A673 (cell line): ENCODE measurements at places on chromosomes 2 and 18. TPM values are rescaled to one million over a fixed set of nuclear protein-coding genes. Genes with fewer than 3 reads are reported as not detected.
A peak's percentile ranks its signal among the peaks of the same experiment; 100 is the strongest.

DNA sequence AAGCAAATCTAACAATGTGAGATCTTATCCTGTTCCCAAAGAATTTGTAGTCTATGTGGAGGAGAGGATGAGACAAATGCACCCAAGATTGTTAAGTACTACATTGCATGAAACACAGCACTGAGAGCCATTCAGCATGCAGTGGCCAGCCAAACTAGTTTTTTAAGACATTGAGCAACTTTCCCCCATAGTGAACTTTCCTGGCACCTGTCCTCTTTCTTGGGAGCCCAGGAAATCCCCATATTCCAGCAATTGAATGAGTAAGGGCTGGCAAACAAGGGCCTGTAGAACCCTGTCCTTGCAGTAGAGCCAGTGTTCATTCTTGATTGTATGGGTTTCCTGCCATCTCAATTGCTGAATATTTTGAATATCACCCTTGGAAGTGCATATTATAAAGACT, 58.8 kb upstream of the FIGN start:
- no peak for DNase-seq

DNA sequence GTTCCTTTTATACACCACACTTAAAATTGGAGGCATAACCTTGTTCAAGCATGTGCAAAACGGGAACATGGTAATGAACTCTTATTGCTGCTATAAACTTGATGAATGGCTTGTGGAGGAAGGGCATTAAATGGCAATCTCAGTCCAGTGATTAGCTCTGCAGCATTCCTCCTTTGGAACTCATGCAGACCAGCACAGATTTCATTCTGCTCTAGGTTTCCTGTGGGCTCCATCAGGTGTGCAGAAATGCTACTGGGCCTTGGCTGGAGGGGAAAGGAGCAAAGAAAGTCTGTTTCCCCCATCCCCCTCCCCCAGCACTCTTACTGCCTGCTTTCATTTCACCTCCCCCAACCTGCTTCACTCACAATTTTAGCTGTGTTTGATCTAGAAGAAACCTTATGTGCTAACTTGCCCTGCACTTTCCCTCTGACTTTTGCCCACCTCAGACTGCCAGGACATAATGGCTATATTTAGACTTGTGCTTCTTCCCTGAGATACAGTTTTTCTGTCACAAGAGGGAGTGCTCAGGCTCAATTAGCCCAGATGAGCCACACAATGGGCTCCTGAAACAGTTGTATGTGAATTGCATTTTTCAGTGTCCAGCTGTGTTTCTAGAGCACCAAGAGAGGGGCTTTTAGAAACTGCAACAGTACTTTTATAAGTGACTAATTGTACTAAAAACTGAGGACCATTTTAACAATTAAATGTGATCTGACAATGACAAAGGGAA, 109.8 kb downstream of the FSHR start:
- DNase-seq = peak; percentile 35

GRCh38 chr2:21015281-21015645, 28.6 kb downstream of the APOB start:
- DNase-seq = no peak

The COX7A2L gene
- total RNA-seq = 85.2 and 85.4 TPM in 2 replicates

The SLC40A1 gene
- 1.5 and 1.9 TPM in 2 replicates for total RNA-seq

The KLHL30 gene
- total RNA-seq = 0.09 TPM in 1 of 2 replicates, not detected in the other

DNA sequence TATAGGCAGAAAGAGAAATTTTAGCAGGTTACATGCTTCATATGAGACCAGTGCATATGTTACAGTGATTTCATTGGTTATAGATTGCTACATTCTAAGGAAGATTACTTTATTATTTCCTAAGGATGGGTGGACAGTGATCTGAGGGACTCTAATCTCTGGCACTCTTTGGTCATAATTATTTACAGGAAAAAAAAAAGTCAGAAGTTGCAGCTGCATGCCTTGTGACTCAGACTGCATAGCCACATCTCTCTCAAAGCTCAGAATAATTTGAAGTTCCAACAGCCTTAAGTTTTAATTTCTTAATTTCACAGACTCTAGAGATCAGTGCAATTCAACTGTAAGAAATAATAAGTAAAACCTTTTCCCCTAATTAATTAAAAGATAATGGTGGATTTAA, 27.1 kb upstream of the BARD1 start:
- DNase-seq = no peak

The BOLL gene
- not detected in 2 replicates for total RNA-seq

DNA sequence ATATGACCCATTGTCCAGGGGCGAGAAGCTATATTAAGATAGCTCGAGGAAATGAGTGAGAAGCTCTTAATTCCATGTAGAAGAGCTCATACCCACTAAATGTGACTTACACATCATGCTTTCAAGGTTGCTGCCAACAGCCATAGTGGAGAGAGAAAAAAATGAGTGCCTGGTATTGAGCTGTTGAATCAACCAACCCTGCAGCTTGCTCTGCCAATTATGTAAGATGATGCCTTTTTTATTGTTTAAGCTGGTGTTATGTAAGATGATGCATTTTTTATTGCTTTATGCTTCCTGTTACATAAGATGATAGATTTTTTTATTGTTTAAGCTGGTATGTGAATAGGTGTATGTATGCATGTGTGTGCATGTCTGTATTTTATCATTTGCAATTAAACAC, 228.2 kb downstream of the CCDC178 start:
- DNase-seq = no peak

The MBD2 gene
- total RNA-seq = 79.7 and 86.7 TPM in 2 replicates

The HDAC4 gene
- 36.0 and 40.0 TPM in 2 replicates for total RNA-seq

DNA sequence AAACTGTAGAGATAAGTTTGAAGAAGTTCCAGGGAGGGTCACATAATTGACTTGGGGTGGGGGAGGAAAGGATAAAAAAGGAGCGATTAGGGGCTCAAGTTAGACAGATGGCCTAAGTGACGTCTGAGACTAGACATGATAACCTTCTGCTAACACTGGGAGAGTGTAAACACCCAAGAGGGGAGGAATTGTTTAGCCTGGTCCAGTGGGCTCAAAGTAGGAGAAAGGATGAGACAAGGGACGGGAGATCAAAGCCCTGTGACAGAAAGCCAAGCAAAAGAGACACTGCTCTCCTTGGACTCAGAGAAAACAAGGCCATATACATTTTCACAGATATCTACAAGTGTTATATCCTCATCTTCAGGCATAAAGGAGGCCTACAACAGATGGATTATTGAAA, 45.5 kb upstream of the IHH start:
- DNase-seq = no peak

DNA sequence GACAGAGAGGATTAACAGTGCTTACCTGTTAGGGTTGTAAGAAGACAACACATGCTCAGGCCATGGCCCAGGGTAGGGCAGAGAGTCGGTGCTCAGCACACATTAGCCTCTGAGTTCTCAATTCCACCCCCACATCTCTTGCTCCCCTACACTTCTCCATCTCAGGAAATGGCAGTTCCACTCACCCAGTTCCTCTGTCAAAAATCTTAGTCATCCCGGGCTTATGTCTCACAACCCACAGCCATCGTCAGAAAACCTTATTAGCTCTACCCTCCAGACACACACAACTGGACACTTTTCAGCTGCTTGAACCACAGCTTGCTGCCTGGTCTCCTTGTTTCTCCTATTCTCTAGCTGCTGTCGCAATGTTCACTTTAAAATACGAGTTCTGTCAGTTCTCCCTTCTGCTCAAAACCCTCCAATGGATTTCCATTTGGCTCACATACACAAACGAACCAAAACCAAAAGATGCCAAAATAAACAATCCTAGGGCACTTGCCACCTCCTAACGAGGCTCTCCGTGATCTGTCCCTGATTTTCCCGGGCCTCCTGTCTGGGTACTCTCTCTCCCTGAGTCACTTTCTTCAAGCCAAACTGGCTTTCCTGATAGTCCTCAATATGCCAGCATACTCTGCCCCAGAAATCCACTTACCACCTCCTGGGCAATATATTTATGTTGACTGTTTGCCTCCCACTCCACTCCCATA, 89.7 kb downstream of the KCTD1 start:
- DNase-seq = no peak

- DNase-seq = peak; percentile 76
Measured at GRCh38 chr2:190088917-190089316, 26.4 kb upstream of the MSTN start.

The UCN gene
- total RNA-seq = 0.64 and 0.68 TPM in 2 replicates

- DNase-seq = no peak
Measured at GRCh38 chr2:170006587-170007325, 171.2 kb upstream of the MYO3B start.

The DYNC2LI1 gene
- 14.8 and 21.3 TPM in 2 replicates for total RNA-seq

GRCh38 chr18:77334876-77335275, 85.2 kb downstream of the GALR1 start:
- DNase-seq = no peak

The TIA1 gene
- 185 and 197 TPM in 2 replicates for total RNA-seq

DNA sequence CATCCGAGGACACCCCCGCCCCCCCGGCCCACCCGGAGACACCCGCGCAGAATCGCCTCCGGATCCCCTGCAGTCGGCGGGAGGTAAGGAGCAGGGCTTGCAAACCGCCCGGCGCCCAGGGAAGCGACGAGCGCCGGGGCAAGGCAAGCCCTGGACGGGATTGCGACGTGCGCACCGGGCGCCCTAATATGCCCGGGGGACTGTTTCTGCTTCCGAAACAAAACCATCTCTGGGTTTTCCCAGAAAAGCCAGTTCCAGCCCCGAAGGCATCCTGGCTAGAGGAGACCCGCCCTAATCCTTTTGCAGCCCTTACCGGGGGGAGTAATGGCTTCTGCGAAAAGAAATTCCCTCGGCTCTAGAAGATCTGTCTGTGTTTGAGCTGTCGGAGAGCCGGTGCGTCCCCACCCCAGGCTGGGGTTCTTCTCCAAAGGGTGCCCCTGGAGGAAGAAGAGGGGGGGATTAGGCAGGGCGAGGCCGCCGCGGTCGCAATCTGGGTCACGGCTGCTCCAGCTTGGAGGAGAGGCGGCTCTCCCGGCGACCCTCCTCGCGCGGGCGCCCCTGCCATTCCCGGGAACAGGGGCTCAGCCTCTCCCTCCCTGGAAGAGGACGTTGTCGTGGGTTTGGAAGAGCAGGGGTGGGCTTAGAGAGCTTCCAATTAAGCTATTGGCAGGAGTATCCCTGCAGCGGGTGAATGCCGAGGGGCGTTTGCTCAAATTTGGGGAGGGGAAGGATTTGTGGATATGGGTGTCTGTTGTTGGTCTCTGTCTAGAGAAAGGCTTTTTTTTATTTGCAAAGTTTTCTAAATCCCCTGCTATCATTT, 521 bp downstream of the MYCN start:
- DNase-seq = peak; percentile 15

The TEX44 gene
- not detected in 2 replicates for total RNA-seq

GRCh38 chr2:220753486-220753885, 818.6 kb downstream of the EPHA4 start:
- no peak for DNase-seq
